ENCODE measurements at places on chromosomes 5 and 9. TPM values are rescaled to one million over a fixed set of nuclear protein-coding genes. Genes with fewer than 3 reads are reported as not detected.

LIX1 gene
- total RNA-seq: not detected

IER5L gene
- 73.3 TPM for total RNA-seq

GRCh38 chr9:134192951-134193731 is 28.8 kb upstream of the RNU6ATAC start:
- no peak for DNase-seq

- DNase-seq: no peak
Observed at GRCh38 chr5:56962286-56962685, 10.4 kb upstream of the MIER3 start.

- DNase-seq: no peak
Observed at GRCh38 chr9:1581926-1582325, 433.2 kb upstream of the SMARCA2 start.

- DNase-seq: no peak
Observed at GRCh38 chr9:105881021-105881420, 186.7 kb downstream of the TMEM38B start.

- DNase-seq: no peak
Observed at GRCh38 chr5:1925111-1926070, 42.7 kb upstream of the IRX4 start.

GRCh38 chr5:176816791-176817347 is 6.5 kb downstream of the UNC5A start:
- no peak for DNase-seq

- DNase-seq: peak; percentile 84
Observed at GRCh38 chr9:111483858-111484571, at the start of gene ECPAS. Gene ECPAS, minus strand, starts transcription at chr9:111484383. Its CDS starts 11,465 bp downstream, at chr9:111472918.

TAS2R1 gene
- not detected for total RNA-seq

GRCh38 chr5:160369990-160370712 is at the start of gene C1QTNF2:
Gene C1QTNF2, minus strand, starts transcription at chr5:160370626. Its CDS starts 15,615 bp downstream, at chr5:160355011.
- peak; percentile 47 for DNase-seq

- no peak for DNase-seq
Observed at GRCh38 chr5:123752552-123753179, 240.7 kb downstream of the CSNK1G3 start.

NOXA1 gene
- total RNA-seq: 5.1 TPM

FAT2 gene
- 0.84 TPM for total RNA-seq

DNA sequence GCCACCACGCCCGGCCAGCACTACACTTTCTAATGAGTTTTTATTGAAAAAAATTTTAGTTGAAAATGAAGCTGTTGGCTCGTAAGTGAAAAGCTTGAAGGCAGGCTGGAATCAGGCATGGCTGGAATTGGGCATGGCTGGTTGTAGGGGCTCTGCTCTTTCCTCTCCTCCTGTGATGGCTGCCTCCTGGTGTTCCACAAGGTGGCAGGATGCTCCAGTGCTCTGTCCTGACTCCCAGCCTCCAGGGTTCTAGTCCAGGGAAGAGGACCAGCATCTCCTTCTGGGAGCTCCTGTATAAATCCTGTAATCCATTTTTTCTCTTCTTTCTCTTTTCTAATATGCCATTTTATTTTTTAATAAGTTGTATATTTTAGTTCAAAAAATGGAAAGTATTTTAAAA is 57.2 kb upstream of the DHFR start:
- DNase-seq: no peak

DNA sequence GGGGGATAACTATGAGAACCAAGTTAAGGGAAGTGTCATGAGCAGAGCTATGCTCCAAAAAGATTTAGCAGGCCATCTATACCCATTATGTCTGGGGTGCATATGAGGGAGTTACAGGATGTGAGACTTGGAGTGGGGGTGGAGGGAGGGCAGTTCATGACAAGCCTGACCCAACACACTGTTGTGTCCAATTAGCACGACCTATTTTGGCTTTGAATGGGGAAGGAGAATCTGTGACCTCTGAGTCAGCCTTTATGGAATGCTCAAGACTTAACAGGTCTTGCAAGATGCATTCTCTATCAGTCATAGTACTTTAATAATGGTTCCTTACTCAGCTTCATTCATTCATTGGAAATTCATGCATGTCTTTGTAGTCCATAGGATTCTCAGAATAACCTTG is 71.7 kb downstream of the GRIA1 start:
- DNase-seq: no peak

DNA sequence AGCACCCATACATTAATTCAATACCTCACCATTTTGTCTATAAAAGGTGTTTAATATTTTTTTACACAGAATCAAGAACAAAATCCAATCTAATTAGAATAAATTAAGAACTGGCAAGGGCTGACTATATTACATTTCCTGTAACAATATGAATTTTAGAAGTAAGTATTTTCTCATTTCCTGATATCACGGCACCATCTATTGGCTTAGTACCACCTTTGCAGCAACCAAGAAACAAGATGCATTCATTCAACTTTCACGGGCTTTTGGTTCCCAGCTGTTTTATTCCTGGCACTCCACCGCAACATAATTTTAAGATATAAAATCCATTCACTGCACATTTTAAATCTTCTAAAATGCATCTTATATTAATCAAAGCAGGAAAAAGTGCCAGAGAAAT is 20.6 kb downstream of the PSMB7 start:
- DNase-seq: no peak

DNA sequence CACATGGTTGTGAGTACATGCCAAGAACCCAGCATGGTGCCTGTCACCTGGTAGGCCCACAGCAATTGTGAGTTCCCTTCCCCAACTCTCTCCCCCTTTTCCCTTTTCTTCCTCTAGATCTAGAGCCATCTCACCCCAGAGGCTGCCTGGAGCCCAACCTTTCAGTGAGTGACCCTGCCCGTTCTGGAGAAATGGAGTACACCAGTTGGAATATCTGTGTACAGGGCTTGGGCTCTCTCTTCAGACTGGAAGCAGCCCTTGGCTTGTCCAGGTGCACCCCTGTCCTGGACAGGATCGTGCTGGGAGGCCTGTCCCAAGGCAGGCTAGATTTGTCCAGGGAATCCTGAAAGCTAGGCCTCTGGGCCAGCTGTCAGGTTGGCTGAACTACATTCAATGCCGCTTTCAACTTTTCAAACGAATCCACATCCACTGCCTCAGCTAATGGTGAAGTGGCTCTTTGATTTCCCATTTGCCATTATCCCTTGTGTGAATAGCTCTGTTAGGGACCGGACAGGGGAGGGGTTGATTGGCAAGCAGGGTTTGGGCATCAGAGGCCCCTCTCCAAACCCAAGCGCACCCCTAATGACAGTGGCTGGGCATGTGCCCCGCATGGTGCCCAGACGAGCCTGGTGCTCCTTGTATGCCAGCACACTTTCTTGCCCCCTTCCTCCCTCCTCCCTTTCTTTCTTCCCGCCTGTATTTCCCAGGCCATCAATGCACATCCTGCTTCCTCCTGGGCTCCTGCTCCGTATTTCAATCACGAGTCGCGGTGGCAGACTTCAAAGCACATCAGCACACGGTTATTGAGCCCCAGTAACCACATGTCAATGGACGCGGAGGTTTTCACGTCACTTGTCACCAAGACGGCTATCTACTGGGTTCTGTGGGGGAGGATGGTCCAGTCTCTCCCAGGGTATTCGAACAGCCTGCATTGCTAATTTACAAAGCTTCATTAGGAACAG is 211.2 kb downstream of the DAB2IP start:
- DNase-seq: no peak

GRCh38 chr9:76789840-76790239 is 25.6 kb downstream of the PCA3 start:
- DNase-seq: no peak

Data from Caki2 (cell line).